ENCODE measurements at places on chromosomes 6 and 20.

- no peak for DNase-seq
Observed at GRCh38 chr6:3228046-3228671, 706 bp upstream of the TUBB2B start.

- no peak for DNase-seq
Observed at GRCh38 chr6:20498041-20498385, 36.2 kb upstream of the CDKAL1 start.

- no peak for DNase-seq
Observed at GRCh38 chr20:5745416-5746030, 4.7 kb upstream of the SHLD1 start.

DNA sequence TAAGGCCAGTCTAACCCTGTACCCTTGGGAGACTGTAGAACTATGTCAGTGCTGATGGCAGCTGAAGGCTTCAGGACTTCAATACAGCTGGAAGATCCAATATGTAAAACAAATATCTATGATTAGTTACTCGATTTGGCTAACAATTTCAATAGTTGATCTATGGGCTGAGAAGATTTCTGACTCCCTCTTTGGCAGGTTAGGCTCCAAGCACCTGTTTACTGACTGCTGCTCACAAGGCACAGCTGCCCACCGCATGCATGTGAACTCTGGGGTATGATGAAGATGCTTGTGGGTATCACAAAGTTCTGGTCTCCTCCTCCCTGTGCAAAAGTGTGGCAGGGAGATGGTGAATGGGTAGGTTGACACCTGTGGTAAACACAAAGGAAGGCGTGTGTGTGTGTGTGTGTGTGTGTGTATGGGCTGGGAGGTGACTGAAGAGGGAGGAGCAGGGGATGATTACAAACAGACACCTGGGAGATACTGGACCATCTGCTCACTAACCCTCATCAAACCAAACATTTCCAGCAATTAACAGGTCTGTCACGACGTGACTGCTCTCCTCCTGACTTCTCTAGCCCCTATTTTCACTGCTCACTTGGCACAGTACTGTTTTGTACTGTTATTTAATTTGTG lies 18.1 kb downstream of the ELMO2 start:
- no peak for DNase-seq

DNA sequence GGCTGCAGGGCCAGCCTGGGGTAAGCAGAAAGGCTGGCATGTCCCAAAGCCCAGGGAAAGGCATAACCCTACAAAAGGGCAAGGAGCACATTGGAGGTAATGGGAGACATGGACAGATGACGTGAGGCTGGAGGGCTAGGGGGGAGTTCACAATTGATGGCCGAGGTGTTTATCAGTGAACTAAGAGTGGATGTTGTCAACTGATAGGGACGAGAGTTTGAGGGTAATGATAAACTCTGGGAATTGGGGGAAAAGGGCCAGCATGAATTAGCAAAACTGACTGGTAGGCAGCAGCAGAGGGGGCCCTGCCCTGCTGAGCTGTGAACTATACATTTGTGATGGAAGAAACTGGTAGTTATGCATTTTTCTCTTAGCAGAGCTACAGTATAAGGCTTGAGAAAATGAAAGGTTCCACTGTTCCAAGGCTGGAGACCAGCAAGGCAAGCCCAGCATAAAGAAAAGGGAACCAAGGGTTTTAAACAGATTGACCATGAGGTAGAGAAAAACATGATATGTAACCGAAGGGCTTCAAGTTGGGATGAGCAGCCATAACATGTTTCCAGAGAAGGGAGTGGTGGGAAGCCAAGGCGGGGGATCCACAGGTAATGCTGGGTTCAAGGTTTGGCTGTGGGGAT lies 98.1 kb upstream of the MLN start:
- DNase-seq, result no peak

- DNase-seq, result no peak
Observed at GRCh38 chr20:41411391-41411847, 44.8 kb upstream of the EMILIN3 start.

DNA sequence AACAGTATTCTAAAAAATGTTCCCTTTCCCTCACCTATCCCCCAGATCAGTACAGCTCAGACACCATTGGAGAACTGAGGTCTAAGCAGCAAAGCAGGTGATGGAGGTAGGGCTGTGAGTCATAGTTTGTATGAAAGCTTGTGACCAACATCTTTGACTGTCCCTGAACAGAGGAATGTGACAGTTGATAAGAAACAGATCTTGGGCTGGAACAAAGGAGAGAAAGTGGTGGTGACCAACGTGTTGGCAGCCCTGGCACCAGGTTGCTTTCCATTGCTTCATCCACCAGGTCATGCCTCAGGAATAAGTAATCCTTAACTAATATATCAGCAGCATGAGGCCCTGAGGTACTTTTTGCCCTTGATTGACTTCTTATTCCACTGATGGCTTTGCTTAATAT lies 19.9 kb upstream of the CRIP3 start:
- no peak for DNase-seq

- no peak for DNase-seq
Observed at GRCh38 chr20:46683939-46684750, 5.1 kb downstream of the TP53RK start.

- DNase-seq, result no peak
Observed at GRCh38 chr6:167826896-167827582, at the start of gene AFDN. Gene AFDN, plus strand, starts transcription at chr6:167826911. Its CDS starts 222 bp downstream, at chr6:167827133.

DNA sequence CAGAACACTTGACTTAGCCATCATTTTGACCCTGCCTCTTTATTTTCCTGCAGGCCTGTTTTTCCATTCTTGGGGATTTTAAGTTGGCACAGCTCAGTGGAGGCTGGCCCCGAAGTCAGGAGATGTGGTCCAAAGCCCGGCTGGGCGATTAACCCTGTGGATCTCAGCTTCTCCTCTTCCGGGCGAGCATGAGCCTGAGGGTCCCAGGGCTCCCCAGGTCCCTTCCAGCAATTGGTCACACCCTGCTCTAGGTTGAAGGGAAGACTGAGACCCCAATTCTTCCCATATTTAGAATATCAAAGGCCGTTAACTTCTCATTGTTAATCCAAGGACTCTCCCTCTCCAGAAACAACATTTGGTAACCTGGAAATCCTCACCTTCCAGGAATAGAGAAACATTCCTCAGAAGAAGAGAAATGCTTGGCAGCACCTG lies 2.3 kb downstream of the THBS2 start:
- DNase-seq, result no peak

- no peak for DNase-seq
Observed at GRCh38 chr6:133248241-133249001, 7.3 kb downstream of the EYA4 start.

- DNase-seq, result no peak
Observed at GRCh38 chr6:40936818-40937251, 102.2 kb downstream of the UNC5CL start.

DNA sequence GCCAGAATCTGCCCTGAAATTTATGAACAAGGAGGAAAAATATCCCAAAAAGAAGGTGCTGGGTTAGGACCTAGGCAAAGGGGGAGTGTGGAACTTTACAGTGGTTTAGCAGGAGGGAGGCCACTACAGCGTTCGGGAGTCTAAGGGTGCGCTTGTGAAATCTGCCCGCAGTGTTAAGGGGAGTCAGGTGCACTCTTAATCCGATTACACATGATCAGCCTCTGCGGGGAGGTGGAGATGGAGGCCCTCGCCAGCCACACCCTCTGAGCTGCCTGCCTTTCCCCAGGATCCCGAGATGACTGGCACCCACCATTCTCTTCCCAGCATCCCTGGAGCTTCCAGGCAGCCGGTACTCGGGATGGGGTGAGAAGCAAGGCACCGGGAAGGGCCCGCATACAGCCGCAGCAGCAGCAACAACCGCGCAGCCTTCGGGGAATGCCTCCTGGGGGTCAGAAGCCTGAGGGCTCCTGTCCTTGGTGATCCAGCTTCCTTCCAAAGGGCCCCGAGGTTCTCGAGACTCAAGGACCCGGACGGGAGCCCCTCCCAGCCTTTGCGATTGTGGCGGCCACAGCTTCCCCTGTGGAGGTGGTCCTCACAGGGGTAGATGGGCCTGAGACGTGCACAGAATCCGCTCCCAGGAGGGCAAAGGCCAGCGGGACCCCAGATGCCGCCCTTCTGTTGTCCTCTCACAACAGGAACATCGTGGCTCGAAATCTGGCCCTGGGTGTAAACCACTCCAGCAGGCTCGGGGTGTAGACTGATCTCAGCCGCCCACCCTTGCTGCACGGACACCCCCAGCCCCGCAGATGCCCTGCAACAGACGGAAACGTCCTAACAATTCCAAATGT lies 57.3 kb upstream of the CST7 start:
- no peak for DNase-seq

- no peak for DNase-seq
Observed at GRCh38 chr6:64280569-64280968, 645.0 kb downstream of the PHF3 start.

DNA sequence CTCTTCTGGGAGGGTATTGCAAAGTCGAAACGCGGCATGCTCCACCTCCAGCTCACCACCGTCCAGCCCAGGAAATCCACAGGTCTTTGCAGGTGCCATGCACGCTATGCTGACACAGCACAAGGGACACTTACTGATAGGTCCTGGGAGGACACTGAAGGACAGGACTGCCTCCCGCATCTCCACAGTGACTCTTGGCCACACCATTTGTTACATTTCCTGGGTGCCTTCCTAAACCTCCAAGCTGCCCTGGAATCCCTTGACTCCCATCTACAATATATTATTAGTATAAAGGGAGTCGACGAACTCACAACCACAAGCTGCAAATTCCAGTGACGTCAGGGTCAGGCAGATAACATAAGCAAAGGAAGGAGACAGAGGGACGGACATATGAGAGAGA lies 106.9 kb downstream of the JPH2 start:
- no peak for DNase-seq

DNA sequence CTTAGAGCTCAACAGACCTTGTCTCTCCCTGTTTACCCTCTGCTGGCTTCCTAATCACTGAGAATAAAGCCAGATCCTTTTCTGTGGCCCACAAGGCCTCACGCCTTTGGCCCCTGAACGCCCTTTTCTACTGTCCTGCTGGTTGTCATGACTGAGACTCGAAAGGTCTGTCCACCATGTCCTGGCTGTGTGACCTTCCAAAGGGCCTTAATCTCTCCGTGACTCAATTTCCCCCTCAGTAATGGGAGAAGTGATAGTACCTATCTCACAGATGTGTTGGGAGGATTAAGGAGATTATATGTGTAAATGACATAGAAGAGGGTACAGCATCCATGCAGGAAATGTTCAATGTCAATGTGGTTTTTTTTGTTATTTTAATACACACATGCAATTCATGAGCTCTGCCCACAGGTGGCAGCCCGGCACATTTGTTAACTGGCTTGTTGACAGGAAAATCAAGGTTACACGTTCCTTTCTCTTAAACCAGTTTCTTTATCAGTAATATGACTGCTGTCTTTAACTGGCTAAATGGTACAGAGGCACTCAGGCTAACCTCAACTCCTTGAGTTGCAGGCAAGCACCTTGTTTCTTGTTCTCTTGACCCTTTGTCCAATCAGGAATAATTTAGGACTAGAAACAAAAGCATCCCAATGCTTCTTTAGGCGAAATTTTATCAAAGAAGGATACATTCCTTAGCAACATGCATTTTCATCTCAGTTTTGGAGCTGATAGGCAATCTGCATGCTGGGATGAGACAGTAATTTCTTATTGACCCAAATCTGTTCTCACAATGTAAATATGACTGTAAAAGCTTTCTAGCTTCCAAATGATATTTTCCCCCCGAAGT lies 16.6 kb downstream of the SLC22A1 start:
- DNase-seq, result peak; percentile 19

- DNase-seq, result no peak
Observed at GRCh38 chr6:25709761-25710160, 44.8 kb upstream of the SLC17A4 start.

- DNase-seq, result no peak
Observed at GRCh38 chr6:5379647-5380242, 118.4 kb downstream of the FARS2 start.

GRCh38 chr20:37309936-37310590 lies 20.6 kb downstream of the MANBAL start:
- no peak for DNase-seq

DNA sequence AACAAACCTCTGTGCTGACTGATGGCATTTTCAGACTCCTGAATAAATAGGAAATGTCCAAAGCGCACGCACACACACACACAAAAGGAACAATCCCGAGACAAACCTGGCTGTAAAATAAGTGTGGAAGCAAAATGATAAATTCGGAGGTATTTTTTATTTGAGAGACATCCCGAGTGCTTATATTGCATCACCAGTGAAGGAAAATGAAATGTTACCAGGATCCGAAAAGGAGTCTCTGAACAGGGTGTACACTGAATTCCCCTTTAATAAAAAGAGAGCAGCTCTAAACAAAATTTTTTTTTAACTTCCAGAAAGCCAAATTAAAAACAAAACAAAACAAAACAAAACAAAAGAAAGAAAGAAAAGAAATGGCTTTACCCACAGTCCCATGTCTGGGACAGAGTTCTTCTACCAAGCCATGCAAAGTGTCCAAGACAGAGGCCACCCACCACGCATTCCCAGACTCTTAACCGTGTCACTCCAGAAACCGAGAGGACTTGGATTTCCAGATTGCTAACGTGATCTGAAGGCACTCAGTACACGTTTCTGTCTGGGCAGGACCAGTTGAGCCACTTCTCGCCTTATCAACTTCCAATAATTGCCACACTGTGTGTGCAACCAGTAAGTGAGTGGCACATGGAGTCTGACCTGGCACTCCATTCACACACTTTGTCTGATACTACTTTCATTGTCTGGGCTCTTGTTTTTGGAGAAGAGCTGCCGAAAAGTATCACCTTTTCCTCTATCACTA lies 817 bp downstream of the ME1 start:
- DNase-seq, result no peak

DNA sequence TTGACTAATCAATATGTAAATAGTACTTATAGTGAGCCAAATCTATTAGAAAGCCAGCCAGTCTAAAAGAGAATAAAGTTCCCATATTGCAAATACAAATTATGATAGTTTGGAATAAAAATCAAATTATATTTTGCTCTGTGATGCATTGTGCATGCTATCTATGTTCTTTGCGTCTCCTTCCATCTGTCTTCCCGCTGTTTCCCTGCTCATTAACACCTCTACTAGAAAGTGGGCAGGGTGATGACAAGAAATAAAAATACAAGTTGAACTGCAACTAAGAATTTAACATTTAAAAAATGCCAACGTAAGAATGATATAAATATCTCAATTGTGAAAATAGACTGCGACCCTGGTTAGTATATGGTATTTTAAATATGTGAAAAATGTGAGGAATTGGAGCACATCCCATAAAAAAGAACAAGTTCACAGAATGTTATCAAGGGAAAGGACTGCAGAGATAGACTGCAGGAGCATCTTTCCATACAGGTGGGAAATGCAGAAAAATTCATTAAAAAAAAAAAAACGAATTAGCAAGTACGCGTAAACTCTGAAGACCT lies 157.6 kb upstream of the PDE7B start:
- DNase-seq, result no peak

GRCh38 chr6:145815309-145816274 lies 997 bp upstream of the FBXO30 start:
- DNase-seq, result no peak

DNA sequence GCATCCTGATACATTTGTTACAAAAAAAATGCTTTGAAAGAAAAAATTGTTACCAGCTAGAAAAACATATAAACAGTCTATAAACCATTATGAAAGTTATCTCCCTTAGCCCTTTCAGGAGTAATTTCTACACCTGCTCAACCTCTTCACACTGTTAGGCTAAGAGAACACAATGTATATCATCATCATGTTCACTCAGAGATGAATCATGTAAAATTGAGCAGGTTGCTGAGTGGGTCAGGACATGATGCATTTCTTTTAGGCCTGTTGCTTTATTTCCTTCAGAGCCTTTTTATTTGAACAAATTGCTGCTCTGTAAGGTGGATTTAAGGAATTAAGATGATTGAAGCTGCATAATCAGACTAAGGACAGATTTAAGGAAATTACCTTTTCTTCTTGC lies 531.3 kb upstream of the MAN1A1 start:
- no peak for DNase-seq
